Natural killer cell treated with Interleukin-12 subunit alpha and Interleukin-12 subunit beta and Interleukin-15 and Interleukin-18, amount 100 ng/mL, for 72 hours (primary cell): ENCODE measurements at places on chromosomes 5 and 9. TPM values are rescaled to one million over a fixed set of nuclear protein-coding genes. Genes with fewer than 3 reads are reported as not detected.

WHRN gene
- 2.4 TPM for total RNA-seq

AFAP1L1 gene
- 0.33 TPM for total RNA-seq

- DNase-seq, result no peak
These were observed 234.9 kb downstream of the SH3GL2 start for GRCh38 chr9:17813798-17814197.

DNA sequence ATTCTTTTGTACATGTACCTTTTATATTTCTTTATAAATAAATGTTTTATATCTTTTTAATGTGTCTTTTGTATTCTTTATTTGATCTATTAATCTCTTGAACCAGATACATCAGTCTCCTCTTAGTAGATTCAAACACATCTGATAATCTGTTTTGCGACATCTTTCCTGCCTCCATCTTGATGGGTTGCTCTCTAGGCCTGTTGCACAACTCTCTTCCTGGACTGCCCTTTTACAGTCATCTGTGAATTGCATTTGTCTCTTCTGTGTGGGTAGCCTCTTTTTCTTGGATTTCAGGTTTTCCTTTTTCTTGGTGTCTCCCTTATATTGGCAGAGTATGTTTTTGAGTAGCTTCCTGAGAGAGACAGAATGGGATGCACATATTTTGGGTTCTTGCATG lies 6.2 kb downstream of the ZFYVE16 start:
- no peak for DNase-seq

DNA sequence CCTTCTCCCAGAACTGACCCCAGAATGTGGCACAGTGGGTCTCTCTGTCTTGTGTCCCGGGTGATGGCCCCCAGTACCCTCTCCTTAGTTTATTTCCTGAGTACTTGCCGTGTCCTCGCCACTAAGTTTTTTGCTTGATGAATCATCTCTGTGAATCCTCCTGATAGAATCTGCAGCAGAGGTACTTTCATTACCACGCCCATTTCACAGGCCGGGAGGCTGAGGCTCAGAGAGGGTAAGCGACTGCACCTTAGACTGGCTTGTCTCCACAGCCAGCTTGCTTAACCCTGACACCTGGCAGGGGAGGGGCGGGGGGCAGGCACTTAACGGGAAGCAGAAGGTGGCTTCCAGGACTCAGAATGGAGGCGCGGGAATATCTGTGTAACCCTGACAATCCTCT lies 7.9 kb upstream of the IER5L start:
- DNase-seq, result no peak

- no peak for DNase-seq
These were observed 510.4 kb downstream of the PSAT1 start for GRCh38 chr9:78807286-78807685.
